Sigmoid colon (tissue), 7 donors: ENCODE measurements at places on chromosomes 16 and 17. TPM values are rescaled to one million over a fixed set of nuclear protein-coding genes. Genes with fewer than 3 reads are reported as not detected.

DNA sequence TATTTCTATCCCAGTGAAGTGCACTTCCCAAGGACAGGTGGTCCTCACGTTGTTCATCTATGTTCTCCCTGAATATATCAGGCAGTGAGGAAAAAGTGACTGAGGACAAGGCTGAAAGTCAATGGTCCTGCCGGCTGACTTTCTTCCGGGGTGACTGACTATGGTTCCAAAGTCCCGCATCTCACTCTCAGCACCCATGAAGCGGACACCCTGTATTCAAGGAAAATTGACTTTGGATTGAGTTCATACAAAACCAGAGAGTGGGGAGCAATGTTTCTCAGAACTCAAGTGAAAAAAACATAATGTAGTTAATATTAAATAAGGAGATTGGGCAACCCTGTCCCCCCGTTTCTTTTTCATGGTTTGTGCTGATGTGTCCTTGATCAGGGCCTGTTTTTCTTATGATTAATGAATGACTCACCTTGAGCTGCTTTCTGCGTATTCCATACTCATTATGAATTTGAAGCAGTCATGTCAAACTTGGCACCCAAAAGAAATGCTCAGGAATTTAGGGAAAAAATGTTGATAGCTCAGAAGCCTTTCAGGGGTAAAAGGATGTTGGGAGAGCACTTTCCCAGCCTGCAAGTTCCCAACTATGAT lies 184.0 kb downstream of the CYLD start:
- DNase-seq, result no peak

Gene MFAP4
- 192 TPM for total RNA-seq

Gene SEPTIN12
- not detected for total RNA-seq

Gene TMC8
- 4.9 TPM for total RNA-seq

Gene MT1X
- total RNA-seq, result 414 TPM

Gene MT1A
- total RNA-seq, result 34.1 TPM

Gene TBC1D3H
- not detected for total RNA-seq

DNA sequence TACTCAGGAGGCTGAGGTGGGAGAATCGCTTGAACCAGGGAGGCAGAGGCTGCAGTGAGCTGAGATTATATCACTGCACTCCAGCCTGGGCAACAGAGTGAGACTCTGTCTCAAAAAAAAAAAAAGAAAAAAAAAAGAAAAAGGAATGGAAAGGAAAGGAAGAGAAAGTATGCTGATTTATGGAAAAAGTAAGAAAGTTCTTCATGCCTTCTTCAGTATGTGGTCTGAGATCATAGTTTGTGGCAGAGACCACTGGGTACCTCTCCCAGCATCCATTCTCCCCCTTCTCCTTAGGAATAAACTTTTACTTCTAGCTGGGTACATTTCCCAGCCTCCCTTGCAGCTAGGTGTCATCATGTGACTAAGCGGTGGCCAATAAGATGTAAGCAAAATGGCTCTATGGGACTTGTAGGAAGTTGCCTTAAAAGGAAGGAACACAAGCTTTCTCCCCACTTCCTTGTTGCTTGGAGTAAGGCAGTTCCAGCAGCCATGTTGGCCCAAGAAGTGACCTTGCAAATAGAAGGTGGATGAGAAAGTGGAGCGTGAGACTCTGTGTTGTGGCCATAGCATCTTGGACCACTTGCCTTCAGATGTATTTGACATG lies 26.1 kb upstream of the XPO6 start:
- DNase-seq, result no peak

GRCh38 chr17:10648956-10649355 lies 8.2 kb downstream of the MYH3 start:
- DNase-seq, result no peak

DNA sequence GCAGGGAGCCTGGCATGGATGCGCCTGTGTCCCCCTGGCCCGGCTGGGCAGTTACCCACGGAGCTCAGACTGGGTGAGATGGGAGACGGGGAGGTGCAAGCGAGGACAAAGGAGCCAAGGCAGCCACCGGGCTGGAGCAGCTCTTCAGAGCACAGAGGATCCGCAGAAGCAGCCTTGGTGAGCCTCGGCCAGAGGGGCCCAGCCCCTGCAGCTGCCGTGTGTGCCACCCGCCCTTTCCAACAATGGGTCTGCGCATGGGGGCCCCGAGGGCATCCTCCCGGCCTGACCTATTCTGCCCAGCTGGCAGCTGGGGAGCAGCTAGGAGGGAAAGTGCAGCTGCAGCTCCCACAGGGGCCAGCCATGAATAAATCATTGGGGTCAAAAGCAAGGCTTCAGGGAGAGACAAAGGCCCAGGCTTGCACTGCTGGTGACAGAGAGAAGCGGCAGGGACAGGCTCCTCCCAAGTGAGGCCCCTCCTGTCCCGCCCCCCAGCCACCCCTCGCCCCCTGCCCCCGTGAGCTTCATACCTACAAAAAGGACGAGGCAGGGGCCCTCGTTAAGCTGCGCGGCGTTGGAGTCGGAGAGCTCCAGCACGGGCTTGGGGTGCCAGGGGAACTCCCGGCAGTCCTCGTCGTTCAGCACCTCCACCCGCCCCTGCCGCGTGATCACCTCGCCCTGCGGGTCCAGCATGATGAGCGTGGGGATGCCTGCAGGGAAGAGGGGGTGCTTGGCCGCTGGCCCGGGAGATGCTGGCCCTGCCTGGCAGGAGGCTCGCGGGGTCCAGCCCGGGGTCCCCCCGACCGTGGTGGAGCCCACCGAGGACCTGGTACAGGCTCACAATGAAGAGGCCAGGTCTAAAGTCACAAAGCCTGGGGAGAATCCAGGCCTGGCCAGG lies 22.6 kb downstream of the MRM3 start:
- no peak for DNase-seq

GRCh38 chr17:56744721-56745120 lies 89.0 kb downstream of the C17orf67 start:
- DNase-seq, result no peak

- no peak for DNase-seq
Measured at GRCh38 chr16:52861614-52862022, 191.1 kb downstream of the CHD9NB start.

- DNase-seq, result no peak
Measured at GRCh38 chr16:54657709-54658102, 273.0 kb upstream of the IRX5 start.

DNA sequence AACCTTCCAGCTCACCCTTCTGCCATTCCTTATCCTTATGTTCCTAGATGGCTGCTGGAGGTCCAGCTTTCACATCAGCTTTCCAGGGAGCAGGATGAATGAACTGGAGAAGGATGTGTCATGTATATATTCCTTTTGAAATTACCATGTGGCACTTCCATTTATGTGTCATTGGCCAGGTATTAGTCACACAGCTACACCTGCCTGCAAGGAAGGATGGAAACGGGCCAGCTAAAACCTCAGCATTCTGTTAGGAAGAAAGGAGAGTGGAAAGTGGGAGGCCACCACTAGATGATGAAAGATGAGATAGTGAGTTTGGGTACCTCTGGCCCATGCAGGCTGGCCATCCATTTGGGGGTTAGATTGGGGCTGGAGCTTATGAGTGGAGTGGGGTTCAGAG lies 67.5 kb downstream of the KSR1 start:
- DNase-seq, result no peak

Gene CDH11
- 146 TPM for total RNA-seq

DNA sequence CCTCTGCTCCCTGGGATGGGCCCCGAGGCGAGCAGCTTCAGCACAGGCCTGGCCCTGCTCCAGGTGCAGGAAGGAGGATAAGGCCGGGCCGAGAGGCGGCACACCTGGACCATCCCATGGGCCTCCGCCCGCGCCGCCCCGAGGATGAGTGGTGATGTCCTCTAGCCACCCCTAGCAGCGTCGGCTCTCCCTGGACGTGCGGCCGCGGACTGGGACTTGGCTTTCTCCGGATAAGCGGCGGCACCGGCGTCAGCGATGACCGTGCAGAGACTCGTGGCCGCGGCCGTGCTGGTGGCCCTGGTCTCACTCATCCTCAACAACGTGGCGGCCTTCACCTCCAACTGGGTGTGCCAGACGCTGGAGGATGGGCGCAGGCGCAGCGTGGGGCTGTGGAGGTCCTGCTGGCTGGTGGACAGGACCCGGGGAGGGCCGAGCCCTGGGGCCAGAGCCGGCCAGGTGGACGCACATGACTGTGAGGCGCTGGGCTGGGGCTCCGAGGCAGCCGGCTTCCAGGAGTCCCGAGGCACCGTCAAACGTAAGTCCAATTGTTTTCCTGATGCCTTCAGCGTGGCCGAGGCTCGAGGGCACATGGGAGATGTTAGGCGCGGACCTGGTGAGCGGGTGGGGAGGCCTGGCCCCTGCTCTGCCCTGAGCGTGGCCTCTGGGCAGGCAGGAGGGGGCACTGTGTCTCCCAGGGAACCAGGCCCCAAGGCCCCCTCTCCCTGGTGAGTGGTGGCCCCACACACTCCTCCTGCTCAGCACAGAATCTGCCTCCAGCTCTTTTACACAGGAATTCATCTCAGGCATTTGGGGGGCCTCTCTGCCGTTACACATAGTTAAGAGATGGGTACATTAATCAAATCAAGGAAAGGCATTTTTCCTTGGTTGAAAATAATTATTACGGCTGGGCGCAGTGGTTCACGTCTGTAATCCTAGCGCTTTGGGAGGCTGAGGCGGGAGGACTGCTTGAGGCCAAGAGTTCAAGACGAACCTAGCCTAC lies 855 bp downstream of the TMEM204 start:
- DNase-seq, result no peak

Gene TRIM47
- 33.9 TPM for total RNA-seq

Gene MON1B
- 13.0 TPM for total RNA-seq

DNA sequence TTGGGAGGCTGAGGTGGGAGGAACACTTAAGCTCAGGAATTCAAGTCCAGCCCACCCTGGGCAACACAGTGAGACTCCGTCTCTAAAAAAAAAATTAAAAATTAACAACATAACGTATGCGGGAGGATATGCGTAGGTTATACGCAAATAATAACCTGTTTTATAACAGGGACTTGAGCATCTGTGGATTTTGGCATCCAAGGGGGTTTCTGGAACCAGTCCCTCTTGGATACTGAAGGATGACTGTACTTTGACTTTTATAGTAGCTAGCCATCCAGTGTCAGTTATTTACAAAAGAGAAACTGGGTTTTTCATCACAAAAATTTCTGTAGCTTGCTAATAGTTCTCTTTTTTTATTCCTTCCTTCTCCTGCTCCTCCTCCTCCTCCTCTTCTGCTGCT lies 64.5 kb downstream of the TNRC6C start:
- DNase-seq, result no peak

GRCh38 chr17:77640252-77640651 lies 318.3 kb upstream of the TNRC6C start:
- DNase-seq, result no peak

DNA sequence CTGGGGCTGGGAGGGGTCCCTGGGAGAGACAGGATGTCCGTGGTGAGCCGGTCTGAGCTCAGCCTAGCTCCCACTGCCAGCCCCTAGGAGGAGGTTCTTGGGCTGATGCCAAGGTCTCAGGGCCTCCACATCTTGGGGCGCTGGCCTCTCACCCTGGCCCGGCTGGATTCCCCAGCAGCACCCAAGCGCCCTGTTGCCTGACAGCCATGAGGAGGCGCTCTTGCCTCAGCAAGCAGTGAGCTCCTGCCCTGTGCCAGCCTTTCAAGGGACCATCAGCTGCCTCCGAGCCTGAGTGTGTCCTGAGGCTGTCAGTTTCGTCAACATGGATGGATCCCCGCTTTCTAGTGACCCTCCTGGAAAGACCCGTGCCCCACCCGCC lies 234.9 kb upstream of the CIBAR2 start:
- no peak for DNase-seq
